Uterus (tissue), 4 donors: ENCODE measurements at places on chromosomes 2 and 18.

DNA sequence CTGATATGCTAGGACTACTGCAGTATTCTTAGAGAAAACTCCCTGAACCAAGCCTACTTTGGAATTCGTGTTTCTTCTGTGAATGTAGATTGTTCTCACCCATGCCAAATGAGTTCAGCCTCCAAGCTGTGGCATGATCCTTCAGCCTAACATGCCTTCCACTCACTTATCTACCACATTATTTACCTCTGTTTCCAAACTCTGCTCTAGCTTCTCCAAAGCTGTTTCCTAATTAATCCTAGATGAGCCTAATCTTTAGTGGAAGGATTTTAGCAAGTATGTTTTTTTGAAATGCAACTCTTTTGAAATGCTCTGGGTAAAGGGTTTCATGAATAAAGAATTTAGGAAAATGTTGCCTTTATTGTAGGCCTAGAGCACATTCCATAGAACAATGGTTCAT lies 152.9 kb upstream of the MMADHC start:
- DNase-seq: no peak

GRCh38 chr2:7931808-7932207 lies 750.0 kb upstream of the ID2 start:
- no peak for DNase-seq

DNA sequence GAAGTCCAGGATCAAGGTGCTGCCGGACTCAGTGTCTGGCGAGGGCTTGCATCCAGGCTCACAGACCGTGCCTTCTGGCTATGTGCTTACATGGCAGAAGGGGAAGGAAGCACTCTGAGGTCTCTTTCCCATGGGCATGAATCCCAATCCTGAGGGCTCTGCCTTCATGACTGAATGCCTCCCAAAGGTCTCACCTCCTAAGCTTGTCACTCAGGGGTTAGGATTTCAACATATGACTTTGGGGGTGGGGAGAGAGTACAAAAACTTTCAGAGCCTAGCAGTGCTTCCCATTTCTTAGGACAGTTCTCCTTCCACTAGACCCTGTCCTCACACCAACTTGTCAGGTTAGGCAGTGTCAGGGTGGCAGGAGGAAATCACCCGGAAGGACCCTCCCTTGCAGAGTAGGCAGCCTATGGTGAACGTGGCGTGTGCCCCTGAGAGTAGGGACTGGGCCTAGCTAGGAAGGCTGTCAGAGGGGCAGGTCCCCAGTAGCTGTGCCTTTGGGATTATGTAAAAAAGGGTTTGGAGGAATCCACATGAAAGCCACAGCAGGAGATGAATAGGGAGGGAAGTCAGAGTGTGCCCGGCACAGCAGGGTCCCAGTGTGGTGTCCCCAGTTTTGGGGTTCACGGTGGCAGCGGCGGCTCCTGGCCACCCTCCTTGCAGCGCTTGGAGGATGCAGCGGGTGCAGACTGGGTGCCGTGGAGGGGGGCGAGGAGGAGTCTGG lies 233.3 kb downstream of the LDLRAD4 start:
- no peak for DNase-seq

DNA sequence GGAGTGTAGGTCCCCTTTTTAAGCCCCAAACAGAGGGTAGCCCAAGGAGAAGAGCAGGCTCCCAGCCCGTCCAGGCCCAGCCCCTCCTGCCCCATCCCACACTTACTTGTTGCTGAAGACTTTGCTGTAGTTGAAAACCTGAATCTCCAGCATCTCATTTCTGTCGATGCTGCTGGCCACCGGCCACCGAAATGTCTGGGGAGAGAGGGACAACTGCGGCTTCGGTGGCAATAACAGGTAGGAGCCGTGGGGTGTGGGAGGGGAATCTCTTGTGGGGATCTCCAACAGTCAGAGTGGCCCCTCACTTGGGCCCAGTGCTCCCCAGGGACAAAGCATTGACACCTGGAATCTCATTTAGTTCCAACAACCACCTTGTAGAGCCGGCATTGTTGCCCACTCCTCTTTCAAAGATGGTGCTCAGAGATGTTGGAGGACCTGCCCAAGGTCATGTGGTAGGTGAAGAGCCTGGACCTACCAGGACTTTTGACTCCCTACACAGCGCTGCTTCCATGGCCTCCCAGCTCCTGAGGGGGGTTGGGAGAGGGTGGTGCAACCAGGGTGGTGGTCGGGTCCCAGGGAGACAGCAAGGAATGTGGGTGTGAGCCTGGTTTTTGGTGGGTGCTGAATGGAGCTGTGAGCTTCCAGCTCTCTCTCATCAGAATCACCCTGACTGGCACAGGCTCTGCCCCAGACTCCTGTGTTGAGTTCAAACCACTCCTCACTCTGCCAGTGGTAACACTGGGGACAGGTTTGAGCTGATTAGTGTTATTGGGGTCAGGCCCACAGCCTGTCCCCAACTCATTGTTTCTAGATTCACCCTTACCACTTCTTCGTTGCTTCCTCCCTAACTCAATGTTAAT lies 50.0 kb upstream of the OTOF start:
- peak; percentile 5 for DNase-seq

DNA sequence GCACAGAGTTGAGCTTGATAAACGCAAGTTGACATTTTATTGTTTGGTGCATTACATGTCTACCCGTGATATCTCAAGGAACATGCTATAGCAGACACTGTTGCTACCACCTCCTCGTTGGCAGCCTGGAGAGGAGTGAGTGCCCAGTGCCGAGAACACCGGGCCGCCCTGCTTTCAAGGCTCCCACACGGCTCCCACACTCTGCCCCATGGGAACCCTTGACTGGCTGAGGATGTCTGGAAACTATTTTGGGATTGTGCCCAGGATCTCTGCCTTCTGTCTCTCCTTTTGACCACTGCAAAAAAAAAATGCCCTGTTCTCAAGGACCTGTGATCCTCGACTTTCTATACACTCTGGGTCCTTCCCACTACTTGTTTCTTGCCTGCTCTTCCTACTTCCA lies 21.1 kb downstream of the TET3 start:
- DNase-seq: no peak

GRCh38 chr2:156399224-156399949 lies 36.8 kb upstream of the GPD2 start:
- peak; percentile 19 for DNase-seq

GRCh38 chr2:80475970-80476369 lies 171.4 kb upstream of the LRRTM1 start:
- no peak for DNase-seq

DNA sequence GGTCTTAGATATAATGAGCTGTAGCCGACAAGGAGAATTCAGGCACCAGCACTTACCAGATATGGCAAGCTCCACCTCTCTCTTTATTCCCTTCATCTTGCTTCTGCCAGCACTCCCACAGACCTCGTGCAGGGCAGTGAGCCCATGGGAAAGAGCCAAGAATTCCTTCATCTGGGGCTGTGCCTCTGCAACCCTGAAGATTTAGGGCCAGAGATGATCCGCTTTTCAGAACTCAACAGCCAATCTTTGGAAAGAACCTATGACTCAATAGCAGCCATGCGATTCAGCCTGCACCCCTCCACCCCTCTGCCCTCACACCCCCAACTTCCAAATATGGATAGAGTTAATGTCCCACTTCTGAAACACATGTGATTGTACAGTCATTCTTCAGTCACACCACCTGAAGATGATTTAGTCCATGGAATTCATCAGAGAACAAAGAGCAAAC lies 533.7 kb upstream of the TNP1 start:
- peak; percentile 95 for DNase-seq

- no peak for DNase-seq
Measured at GRCh38 chr2:236980961-236981360, 104.7 kb upstream of the COPS8 start.

- no peak for DNase-seq
Measured at GRCh38 chr18:74714791-74715190, 117.1 kb downstream of the ZNF407 start.

DNA sequence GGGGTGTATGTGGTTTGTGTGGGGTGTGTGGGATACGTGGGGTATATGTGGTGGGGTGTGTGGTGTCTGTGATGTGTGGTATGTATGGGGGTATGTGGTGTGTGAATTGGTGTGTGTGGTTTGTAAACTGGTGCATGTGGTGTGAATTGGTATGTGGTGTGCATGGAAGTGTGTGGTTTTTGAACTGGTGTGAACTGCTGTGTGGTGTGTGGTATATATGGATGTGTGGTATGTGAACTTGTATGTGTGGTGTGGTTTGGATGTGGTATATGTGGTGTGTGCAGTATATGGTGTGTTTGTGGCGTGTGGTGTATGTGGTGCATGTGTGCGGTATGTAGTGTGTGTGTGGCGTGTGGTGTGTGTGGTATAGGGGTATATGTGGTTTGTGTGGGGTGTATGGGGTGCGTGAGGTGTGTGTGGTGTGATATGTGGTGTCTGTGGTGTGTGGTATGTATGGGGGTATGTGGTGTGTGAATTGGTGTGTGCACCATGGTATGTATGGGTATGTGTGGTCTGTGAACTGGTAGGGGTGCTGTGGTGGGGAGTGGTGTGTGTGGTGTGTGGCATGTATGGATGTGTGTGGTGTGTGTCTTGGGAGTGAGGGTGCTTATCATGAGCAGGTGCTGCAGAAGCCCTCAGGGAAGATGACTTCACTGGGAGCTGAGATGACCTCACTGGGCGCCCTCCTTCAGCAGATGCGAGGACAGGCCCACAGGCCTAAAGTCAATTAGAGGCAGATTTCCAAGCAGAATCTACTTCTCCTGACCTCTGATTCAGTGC lies 209.6 kb upstream of the TNP1 start:
- no peak for DNase-seq

DNA sequence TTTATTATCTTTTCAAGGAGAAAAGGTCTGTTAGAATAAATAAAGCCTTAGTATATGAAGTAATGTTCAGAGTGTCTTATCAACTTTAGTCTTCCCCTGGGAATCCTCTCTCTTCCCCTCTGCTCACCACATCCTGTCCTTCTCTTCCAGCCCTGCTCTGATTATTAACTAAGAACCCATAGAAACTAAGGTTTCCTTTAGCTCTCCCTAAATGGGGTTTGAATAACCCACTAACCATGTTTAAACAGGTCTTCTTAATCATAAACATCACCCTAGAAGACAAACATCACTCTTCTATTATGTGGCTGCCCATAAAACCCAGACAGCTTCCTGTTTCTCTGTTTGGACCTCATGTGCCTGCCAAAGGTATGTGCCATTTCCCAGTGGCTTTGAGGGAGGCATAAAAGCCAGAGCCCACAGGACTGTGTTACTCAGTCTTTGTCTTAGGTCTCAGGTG lies 50.1 kb downstream of the SLC14A1 start:
- no peak for DNase-seq
